Activated CD4-positive, alpha-beta T cell treated with anti-CD3 and anti-CD28 coated beads for 36 hours (primary cell): ENCODE measurements at places on chromosomes 11 and 22. TPM values are rescaled to one million over a fixed set of nuclear protein-coding genes. Genes with fewer than 3 reads are reported as not detected.

GRCh38 chr11:119111361-119111925 lies 4.3 kb downstream of the C2CD2L start:
- H3K4me1 ChIP-seq, result peaks cover 45% of the 10 kb centered on the region
- H3K27ac ChIP-seq, result peak overlapping the region; percentile 30
- H3K4me3 ChIP-seq, result no peak overlapping the region

GRCh38 chr11:61171907-61172306 lies 10.7 kb upstream of the VPS37C start:
- H3K4me1 ChIP-seq, result peaks cover 21% of the 10 kb centered on the region
- peaks cover 1% of the 10 kb centered on the region for H3K27me3 ChIP-seq
- DNase-seq, result no peak
- no peaks in the 10 kb centered on the region for H3K36me3 ChIP-seq
- no peak overlapping the region for H3K4me3 ChIP-seq

DNA sequence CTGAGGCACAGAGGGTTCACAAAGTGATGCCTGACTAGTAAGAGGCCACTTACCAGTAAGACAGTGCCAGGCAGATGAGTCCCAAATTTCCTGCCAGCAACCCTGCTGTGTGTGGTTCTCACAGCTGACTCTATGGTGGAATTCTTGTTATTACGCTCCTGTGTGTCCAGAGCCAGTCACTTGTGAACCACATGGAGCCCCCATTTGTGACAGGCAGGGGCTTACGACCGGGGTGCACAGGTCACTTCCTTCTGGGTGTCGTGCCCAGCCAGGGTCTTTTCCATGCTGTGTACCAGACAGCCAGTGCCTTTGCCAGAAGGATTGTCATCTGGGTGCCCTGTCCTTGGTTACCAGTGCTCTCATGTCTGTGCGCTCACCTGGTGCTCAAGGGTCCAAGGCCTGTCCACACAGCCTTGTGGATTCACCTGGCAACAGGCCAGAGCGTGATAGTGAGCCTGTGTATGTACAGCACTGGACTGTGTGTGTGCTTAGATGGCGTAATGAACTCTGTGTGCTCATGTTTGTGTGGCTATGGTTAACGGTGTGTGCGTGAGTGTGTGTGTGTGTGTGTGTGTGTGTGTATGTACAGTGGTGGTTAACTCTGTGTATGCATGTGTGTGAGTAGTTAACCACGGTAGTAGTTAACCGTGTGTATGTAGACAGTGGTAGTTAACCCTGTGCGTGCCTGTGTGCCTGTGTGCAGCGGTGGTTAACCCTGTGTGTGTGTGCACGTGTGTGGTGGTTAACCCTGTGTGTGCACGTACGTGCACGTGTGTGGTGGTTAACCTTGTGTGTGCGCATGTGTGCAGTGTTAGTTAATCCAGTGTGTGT lies 18.6 kb downstream of the GRAMD4 start:
- no peaks in the 10 kb centered on the region for H3K36me3 ChIP-seq
- H3K4me3 ChIP-seq, result no peak overlapping the region
- DNase-seq, result no peak
- peak overlapping the region; percentile 47 for H3K27ac ChIP-seq
- no peaks in the 10 kb centered on the region for H3K27me3 ChIP-seq
- H3K4me1 ChIP-seq, result peaks cover 3% of the 10 kb centered on the region

Gene TCN1
- total RNA-seq, result not detected

Gene SEPTIN3
- total RNA-seq, result 1.8 TPM
